Glutamatergic neuron (in vitro differentiated cells): ENCODE measurements at places on chromosomes 11 and 22. TPM values are rescaled to one million over a fixed set of nuclear protein-coding genes. Genes with fewer than 3 reads are reported as not detected.

Gene DDX25
- total RNA-seq = 11.3 TPM

- peaks cover 4% of the 10 kb centered on the region for H3K27me3 ChIP-seq
- H3K4me1 ChIP-seq = peaks cover 36% of the 10 kb centered on the region
- no peak overlapping the region for H3K27ac ChIP-seq
- H3K36me3 ChIP-seq = no peaks in the 10 kb centered on the region
- no peak overlapping the region for H3K4me3 ChIP-seq
Observed at GRCh38 chr11:12721816-12722604, 47.8 kb downstream of the TEAD1 start.

DNA sequence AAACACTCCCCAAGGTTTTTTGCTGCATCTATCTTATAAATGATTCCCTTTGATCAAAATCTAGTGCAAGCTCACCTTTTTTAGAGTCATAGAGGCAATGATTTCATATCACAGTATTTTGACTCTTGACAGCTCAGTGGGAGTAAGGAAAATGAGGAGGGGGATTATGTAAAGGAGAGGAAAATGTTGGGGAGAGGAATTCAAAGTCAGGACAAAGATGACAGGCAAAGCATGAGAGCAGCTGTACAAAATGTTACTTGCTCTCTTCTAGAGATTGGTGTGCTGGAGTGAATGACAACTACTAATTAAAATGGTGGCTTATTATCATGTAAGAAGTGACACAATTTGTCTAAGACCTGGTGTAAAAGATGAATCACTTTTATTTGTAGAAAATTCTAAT is 644.6 kb upstream of the CHORDC1 start:
- DNase-seq = no peak
- no peak overlapping the region for H3K27ac ChIP-seq
- H3K27me3 ChIP-seq = peaks cover 2% of the 10 kb centered on the region
- H3K4me3 ChIP-seq = no peak overlapping the region
- H3K36me3 ChIP-seq = no peaks in the 10 kb centered on the region

GRCh38 chr11:86699040-86699791 is 26.8 kb upstream of the ME3 start:
- H3K4me1 ChIP-seq = no peaks in the 10 kb centered on the region
- H3K27ac ChIP-seq = no peak overlapping the region
- H3K36me3 ChIP-seq = no peaks in the 10 kb centered on the region
- H3K27me3 ChIP-seq = no peaks in the 10 kb centered on the region
- no peak overlapping the region for H3K4me3 ChIP-seq

- H3K36me3 ChIP-seq = no peaks in the 10 kb centered on the region
- DNase-seq = peak; percentile 92
- peaks cover 5% of the 10 kb centered on the region for H3K4me1 ChIP-seq
- H3K27ac ChIP-seq = no peak overlapping the region
- peaks cover 5% of the 10 kb centered on the region for H3K27me3 ChIP-seq
Observed at GRCh38 chr11:72683782-72684200, 9.6 kb upstream of the PDE2A start.

DNA sequence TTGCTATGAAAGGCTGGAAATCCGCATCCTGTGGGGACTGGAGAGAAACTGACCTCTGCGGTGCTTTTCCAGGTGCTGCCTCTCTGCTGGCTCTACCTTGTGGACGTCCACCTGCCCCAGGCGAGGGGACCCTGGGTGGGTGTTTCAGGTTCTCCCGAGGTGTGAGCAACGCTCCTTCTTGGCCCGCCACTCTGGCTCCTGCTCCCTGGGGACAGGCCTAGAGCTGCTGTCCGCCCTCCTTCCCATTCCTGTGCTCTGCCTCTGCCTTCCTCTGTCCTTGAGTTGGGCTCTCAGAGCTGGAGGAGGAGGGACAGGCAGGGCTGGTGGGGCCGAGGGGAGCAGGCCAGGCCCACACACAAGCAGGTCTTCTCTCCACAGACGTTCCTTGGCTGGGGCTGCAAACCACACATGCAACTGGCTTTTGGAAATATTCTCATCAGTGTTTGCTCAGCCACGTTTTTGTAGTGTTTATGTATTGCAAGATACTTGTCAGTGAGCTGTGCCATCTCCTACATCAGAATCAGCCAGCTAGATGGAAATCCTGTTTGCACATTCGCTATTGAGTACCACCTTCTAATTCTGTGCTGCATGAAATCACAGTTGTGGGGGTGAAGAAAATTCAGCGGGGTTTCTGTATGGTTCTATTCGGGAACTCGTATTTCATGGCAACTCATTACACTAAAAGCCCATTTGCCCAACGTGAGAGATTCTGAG is 1115.0 kb downstream of the BRD1 start:
- H3K4me3 ChIP-seq = no peak overlapping the region
- DNase-seq = no peak
- no peak overlapping the region for H3K27ac ChIP-seq
- peaks cover 17% of the 10 kb centered on the region for H3K27me3 ChIP-seq
- H3K4me1 ChIP-seq = no peaks in the 10 kb centered on the region
- peaks cover 17% of the 10 kb centered on the region for H3K36me3 ChIP-seq

- no peak for DNase-seq
- H3K4me1 ChIP-seq = peaks cover 12% of the 10 kb centered on the region
- H3K27me3 ChIP-seq = peaks cover 2% of the 10 kb centered on the region
- H3K4me3 ChIP-seq = no peak overlapping the region
Observed at GRCh38 chr11:121659811-121660210, 207.0 kb upstream of the SORL1-AS1 start.
